ENCODE measurements at places on chromosomes 1 and 21.

DNA sequence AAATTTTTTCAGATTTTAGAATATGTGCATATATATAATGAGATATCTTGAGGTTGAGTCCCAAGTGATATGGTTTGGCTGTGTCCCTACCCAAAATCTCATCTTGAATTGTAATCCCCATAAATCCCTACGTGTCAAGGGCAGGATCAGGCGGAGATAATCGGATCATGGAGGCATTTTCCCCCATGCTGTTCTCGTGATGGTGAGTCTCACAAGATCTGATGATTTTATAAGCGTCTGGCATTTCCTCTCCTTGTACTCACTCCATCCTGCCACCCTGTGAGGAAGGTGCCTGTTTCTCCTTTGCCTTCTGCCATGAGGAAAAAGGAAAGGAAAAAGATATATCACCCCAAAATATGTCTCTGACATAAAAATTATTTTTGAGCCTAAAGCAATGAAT lies 64.6 kb downstream of the TOR3A start:
- no peak for DNase-seq

DNA sequence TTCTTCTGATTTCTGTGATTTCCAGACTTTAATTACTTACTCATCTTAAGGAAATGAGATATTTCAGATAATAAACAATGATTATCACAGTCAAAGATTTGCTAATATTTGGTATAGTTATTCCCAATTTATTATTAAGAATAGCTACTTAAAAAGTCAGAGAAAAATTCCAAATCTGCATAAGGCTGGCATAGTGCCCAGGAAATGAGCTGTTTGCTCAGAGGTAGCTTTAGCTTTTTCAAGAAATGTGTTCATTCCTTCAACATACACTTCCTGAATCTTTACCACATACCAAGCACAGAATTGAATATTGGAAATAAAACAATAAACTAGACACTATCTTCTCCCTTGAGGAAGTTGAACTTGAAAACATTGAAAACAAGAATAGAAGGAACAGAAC lies 44.3 kb upstream of the KCNK1 start:
- DNase-seq, result no peak

GRCh38 chr21:29299046-29299915 lies 559 bp downstream of the BACH1 start:
- DNase-seq, result peak; percentile 44

GRCh38 chr1:30618335-30618747 lies 105.0 kb downstream of the MATN1 start:
- no peak for DNase-seq

DNA sequence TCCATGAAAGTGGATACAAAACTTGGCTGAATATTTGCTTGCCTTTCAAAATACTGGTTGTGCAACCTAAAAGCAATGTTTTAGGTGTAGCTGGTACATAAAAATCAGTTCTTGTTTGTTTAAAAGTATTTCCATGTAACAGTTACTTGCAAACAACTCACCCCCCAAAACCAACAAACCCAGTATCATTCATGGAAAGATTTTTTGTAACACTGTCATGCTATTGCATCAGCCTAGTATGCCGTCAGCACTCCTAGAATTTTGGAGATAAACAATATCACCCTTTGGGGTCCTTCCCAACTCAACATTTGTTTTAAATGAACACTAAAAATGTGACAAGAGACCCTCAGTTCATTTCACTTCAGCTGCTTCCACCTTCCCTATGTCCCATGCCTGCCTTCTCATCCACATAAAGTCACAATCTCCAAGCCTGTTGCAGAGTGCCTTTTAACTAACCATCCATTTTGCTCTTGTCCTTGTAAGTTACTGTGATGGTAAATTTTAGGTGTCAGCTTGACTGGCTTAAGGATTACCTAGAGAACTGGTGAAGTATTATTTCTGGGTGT lies 425.3 kb downstream of the DUSP10 start:
- no peak for DNase-seq
